ENCODE measurements at places on chromosomes 1 and 21.

DNA sequence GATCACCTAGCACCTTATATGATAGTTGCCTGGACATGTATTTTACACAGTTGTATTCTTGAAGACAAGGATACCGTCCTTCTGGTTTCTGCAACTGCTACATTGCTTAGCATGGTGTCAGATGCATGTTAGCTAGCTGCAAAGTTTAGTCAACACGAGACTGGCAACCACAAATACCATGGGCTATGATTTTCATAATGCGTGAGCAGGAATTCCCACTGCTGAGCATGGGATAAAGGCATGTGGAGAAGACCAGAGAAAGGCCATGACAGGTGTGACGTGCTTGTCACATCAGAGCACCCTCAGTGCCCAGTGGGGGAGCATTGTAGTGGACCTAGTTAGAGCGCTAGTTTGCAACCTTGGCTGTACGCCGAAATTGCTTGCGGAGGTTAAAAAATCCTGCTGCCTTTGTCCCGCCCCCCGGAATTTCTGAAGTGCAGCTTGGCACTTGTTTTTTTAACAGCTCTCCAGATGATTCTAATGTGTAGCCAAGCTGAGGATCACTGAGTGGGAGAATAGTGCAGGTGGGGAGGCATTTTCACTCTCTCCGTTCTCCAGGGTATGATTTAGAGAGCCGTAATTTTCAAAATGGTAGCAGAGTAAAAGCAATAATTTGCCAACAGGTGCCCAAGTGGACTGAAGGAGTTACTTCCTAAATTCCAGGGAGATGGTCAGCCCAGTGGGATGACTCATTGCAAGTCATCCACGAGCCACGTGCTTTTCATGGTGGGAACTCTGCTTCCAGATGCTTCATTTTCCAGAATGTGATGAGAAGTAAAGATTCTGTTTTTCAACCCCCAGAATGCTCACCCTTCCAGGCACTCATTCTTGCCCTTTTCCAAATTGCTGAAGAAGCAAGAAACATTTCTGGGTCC is 81.0 kb downstream of the CNIH3 start:
- DNase-seq = no peak

- no peak for DNase-seq
Measured at GRCh38 chr1:30058970-30059369, 664.4 kb downstream of the MATN1 start.

GRCh38 chr1:201538612-201539551 is at the start of gene NAV1:
Gene NAV1 (plus strand): TSS chr1:201539127. CDS start chr1:201622885, 83,758 bp downstream.
- no peak for DNase-seq

DNA sequence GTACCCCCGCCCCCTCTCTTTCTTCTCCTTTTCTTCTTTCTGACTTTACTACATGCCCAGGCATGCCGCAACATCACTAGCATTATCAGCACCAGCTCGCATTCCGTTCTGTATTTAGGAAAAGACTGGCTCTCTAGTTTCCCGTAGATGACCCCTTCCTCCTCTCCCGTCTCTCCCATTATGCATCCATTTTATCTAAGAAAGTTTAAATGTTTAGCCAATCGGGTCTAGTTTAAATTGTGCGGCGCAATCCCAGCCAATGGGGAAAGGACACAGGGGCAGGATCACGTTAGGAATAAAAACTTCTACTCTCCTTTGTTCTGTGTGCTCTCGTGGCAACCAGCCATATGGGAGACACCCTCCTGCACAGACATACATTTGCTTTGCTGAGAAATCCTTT is 2.3 kb upstream of the KRTAP10-7 start:
- DNase-seq = no peak

DNA sequence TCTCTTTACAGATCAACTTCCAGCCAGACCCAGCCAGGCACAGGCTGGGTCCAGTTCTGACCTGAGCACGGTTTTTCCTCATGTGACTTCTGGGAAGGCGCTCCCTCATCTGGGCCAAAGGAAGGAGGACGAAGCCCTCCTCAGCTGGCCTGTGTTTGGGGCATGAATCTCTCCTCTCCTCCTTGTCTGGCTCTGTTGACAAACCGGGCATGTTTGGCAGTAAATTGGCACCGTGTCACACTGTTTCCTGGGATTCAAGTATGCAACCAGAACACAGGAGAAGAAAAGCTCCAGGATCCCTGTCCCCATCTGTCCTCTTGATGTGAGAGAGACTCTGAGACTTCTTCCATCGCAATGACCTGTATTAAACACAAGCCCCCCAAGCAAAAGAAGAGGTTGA is 18.3 kb downstream of the NECAP2 start:
- no peak for DNase-seq

GRCh38 chr1:109084563-109085517 is 5.7 kb upstream of the TMEM167B start:
- no peak for DNase-seq

DNA sequence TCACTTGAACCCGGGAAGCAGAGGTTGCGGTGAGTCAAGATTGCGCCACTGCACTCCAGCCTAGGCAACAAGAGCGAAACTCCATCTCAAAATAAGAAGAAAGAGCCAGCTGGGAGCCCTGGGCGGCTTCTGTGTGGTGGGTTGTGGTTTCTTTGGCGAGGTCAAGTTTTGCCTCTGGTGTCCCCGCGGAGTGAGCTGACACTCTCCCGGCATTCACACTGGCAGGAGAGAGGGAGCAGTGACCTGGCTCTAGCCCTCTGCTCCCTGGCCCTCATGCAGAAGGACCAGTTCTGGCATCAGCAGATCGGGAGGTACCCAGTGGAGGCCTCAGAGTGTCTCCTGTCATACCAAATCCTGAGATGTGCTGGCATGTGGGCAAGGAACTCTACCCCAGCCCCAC is 81.0 kb upstream of the VAMP3 start:
- no peak for DNase-seq

- DNase-seq = peak; percentile 29
Measured at GRCh38 chr21:17931080-17931479, 111.9 kb upstream of the C21orf91 start.

- DNase-seq = no peak
Measured at GRCh38 chr1:234911787-234912186, 216.8 kb downstream of the TOMM20 start.

DNA sequence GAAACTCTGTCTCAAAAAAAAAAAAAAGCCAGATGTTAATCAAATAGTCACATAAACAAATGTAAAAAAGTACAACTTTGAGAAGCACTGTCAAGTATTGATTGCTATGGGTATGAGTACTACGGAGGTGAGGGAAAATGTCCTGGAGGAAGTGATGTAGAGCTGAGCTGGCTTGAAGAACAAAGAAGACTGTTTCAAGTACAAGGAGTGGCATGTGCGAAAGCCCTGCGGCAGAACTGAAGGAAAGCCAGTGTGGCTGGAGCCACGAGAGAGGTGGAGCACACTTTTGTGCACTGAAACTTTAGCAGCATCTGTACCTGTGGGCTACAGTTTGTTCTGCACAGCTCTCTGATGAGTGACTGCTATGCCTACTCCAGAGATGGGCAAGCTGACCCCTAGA is 5.4 kb upstream of the RPS6KA1 start:
- DNase-seq = no peak

DNA sequence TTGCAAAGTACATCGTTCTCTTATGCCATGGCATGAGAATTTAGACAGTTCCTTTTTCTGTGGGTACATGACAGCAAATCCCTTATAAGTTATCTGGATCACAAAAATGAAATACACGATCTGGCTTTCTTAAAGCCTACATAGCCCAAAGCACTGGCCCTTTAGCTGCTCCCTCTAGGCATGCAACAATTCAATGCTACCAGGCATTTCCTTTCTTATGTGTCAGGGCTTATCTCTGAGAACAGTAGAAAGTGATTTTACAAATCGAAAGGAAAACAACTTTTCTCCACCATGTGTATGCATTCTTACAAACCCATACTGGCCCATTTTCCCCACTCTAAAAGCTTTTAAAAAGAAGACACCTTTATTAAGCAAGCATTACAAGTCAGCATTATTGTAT is 139.7 kb downstream of the GRIK1 start:
- no peak for DNase-seq

GRCh38 chr1:113027449-113027848 is 45.5 kb upstream of the LRIG2 start:
- no peak for DNase-seq

- DNase-seq = no peak
Measured at GRCh38 chr1:206498685-206499084, 8.6 kb upstream of the RASSF5 start.

GRCh38 chr21:44892536-44893277 is 19.2 kb upstream of the PTTG1IP start:
- DNase-seq = peak; percentile 82

DNA sequence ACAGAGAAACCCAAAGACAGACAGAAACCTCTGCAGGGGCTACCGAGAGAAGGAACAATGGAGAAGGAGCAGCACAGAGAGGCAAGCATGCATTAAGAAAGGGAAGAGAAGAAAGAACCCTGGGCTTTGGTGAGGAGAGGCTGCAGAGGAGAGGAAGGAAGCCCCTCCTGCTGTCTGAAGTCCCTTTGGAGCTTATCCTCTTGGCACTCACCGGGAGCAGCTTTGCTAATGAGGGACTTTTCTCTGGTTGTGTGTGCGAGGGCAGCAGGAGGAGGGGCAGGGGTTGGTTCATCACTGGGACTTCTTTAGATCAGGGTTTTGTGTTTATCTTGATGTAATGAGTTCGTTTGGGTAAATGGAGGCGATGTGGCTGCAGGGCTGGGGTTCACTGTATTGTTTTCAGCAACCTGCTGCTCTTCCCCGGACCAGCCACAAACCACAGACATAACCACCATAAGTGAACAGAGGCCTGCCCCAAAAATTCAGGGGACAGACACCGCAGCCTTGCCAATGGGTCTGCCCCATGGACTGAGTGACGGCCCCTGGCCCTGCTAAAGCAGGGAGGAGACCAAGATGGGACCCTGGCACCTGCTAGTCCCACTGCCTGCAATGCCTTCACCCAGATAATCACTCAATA is 100.6 kb downstream of the KCND3 start:
- no peak for DNase-seq

DNA sequence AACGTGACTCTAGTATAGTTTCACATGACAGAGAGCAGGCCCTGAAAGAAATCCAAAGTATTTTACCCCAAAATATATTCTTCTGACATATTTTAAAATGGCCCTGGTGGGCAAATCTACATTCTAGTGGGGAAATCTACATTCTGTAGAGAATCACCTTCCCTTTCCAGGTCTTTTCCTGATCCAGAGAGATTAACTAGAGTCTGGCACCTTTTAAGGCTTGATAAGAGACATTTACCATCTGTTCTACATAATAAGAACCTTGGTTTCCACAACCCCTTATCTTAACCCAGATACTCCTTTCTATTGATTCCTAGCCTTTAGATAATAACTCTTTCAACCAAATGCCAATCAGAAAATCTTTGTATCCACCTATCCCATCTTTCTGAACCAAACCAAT is 17.0 kb upstream of the L1TD1 start:
- DNase-seq = no peak

DNA sequence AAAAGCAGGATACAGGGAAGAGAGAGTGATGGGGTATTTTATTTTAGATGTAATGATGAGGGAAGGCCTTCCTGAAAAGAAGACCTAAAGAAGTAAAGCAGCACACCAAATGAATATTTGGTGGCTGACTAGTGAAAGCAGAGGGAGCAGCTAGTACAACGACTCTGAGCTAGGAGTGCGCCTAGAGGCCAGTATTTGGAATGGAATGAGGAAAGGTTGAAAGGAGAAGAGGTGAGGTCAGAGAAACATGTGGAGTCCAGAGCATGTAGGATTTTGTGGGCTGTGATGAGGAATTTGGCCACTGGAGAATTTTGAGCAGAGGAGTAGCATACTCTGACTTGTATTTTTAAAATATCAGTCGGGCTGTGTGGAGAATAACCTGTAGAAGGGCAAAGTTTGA is 11.8 kb upstream of the RPL5 start:
- DNase-seq = no peak

GRCh38 chr1:179707406-179707805 is 35.7 kb upstream of the FAM163A start:
- DNase-seq = no peak

DNA sequence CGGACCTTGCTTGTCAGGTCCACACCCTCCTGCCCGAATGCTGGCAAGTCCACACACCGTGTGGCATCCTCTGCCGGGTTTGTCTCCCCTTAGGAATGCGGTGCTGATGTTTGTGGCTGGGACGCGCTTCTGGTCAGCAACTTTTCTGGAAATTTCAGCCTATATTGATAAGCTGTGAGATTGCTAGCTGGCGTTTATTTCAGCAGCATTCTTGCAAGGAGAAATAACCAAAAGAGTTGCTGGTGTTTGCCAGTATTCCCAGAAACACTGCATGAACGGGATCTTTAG is 601 bp downstream of the CEPT1 start:
- DNase-seq = no peak

GRCh38 chr21:15534450-15534886 is 195.3 kb upstream of the USP25 start:
- no peak for DNase-seq

DNA sequence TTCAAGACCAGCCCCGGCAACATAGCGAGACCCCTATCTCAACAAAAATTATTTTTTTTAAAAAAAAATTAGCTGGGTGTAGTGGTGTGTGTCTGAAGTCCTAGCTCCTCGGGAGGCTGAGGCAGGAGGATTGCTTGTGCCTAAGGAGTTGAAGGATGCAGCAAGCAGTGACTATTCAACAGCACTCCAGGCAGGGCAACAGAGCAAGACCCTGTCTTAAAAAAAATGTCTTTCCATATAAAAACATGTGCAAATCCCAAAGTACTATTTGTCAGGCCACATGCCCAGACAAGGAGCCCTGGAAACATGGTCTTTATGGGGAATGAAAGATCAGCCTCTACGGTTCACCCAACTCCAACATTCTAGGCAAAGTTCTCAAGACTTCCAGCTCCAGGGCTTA is 13.3 kb downstream of the IFFO2 start:
- no peak for DNase-seq

DNA sequence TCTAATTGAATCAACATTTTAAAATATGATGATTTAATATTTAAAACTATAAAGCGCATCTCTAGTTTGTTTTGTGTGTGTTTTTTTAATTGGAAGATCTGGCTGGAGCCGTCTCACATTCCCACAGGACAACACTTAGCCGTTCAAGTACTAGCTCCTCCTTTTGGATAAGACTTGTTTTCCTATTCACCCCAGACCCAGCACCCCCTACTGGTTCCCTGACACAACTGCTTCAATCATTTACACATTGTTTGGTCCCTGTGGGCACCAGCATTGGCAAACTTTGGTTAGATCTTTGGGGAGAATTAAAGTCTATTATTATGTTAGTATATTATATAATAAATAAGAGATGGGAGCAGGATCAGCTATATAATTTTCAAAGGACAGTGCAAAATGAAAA is 34.5 kb downstream of the TYW3 start:
- peak; percentile 23 for DNase-seq

- no peak for DNase-seq
Measured at GRCh38 chr1:106173101-106173500, 883.4 kb upstream of the PRMT6 start.

- DNase-seq = no peak
Measured at GRCh38 chr1:114453361-114453784, 57.6 kb downstream of the TRIM33 start.

GRCh38 chr1:178388418-178389145 is 108.2 kb downstream of the CLEC20A start:
- DNase-seq = no peak

- peak; percentile 47 for DNase-seq
Measured at GRCh38 chr1:101314244-101314643, 77.4 kb downstream of the S1PR1 start.
